ENCODE measurements at places on chromosomes 7 and 10.

- DNase-seq = no peak
Observed at GRCh38 chr10:88913788-88914187, 33.7 kb downstream of the STAMBPL1 start.

DNA sequence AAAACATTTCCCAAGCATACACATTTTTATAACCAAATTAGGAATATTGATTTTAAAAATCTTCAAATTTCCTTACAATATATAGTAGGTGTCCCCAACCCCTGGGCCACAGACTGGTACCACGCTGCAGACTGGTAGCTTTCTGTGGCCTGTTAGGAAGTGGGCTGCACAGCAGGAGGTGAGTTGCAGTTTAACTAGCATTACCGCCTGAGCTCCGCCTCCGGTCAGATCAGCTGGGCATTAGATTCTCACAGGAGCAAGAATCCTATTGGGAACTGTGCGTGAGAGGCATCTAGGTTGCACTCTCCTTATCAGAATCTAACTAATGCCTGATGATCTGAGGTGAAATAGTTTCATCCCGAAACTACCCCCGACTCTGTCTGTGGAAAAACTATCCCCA lies 62.1 kb downstream of the ZWINT start:
- no peak for DNase-seq

- DNase-seq = no peak
Observed at GRCh38 chr7:137919987-137920386, 73.2 kb upstream of the DGKI start.

GRCh38 chr10:118956802-118957442 lies 72.6 kb upstream of the NANOS1 start:
- no peak for DNase-seq

- DNase-seq = no peak
Observed at GRCh38 chr7:2582006-2582735, 23.4 kb downstream of the IQCE start.

DNA sequence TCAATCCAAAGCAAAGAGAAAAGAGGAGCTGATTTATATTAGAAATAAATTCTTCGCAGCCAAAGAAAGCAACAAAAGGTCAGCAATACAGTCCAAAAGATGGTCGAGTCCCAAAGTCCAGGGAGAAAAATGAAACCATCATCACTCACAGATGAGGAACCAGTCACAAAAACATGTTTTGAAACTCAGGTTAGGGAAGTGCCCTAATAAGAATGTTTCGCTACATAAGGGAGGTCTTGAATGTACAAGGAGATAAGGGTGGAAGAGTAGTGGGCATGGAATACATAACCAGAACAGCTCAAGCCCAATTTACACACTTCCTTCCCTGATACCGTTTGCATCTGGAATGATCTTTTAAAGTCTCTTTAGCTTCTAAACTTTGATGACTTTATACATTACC lies 53.6 kb downstream of the VPS41 start:
- DNase-seq = no peak
